ENCODE measurements at places on chromosomes 2 and 18.
A peak's percentile ranks its signal among the peaks of the same experiment; 100 is the strongest.

DNA sequence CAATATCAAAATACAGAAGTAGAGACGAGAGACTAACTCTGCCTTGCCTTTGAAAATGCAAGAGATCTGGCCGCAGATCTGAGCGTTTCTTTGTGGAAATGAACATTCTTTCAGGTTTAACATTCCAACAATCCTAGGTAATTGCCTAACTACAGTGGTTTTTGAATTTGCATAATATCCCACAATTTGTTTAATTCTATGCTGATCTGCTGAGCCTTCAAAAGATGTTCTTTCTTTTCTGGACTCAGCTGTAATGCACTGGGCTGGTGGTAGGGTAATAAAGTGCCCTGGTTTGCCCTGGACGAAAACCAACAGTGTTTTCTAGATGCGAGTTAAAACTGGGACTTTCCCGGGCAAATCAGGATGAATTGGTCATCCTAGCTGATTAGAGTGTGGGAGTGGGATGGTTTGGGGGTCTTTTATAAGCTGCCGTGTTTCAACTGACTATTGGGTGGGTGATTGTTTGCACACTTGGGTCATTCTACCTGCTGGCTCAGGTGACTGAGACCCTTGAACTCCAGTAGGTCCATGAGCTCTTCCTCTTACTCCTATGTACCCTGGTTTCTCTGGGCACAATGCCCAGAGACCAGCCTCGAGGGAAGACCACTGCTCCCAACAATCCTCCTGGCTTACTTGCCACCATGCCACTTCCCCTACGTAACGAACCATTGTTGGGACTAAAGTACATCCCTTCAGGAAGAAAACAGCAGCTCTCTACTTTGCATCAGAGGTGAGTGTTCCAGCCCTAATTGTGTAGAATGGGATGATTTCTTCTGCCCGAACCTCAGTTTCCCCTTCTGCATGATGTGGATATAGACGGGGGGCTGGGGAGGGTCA, 3.4 kb upstream of the PAX8 start:
- no peak for DNase-seq

DNA sequence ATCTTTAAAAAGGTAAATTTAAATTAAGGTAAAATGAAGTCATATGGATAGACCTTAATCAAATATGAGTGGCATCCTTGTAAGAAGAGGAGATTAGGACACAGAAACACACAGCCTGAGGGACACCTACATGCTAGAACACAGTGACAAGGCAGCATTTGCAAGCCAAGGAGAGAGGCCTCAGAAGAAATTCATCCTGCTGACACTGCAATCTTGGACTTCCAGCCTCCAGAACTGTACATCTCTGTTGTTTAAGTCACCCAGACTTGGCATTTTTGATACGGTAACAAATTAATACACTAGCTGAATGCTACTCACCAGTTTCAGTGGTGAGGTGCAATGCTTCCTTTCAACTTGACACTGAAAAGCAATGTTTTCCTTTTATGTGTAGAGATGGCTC, 305.0 kb downstream of the TDRD15 start:
- no peak for DNase-seq

DNA sequence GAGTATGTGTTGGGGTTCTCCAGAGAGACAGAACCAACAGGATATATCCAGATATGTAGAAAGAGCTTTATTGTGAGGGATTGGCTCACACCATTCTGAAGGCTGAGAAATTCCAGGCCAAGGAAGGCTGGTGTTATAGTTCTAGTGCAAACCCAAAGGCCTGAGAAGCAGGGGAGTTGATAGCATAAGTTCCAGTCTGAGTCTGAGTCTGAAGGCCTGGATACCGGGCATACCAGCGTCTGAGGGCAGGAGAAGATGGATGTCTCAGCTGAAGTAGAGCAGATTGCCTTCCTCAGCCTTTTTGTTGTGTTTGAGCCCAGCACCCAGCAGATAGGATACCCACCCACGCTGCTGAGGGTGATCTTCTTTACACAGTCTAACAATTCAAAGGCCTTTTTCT, 211.7 kb upstream of the RASGRP3 start:
- no peak for DNase-seq

GRCh38 chr2:237533668-237534161, 32.7 kb upstream of the PRLH start:
- no peak for DNase-seq

GRCh38 chr2:61288070-61288841, 126.3 kb downstream of the C2orf74 start:
- no peak for DNase-seq

DNA sequence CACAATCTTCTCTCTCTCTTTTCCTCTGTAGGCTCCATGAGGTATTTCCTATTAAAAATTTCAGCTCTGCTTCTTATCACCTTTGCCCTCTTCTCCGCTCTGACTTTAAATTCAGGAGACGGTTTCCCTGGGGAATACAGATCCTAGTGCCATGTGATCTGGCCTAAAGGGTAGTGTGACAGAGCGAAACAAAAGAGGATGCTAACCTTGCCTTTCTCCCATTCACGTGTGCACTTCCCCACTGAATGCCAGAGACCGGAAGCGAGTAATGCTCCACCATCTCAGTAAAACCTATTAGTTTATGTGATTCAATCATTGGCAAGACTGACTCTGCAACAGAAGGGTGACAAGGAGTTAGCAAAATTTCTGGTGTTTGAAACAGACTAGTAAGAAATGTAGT, 358.3 kb downstream of the ZNF521 start:
- DNase-seq = no peak

- no peak for DNase-seq
Measured at GRCh38 chr2:44719562-44719961, 221.9 kb upstream of the SIX3 start.

GRCh38 chr2:117859532-117859911, 45.0 kb downstream of the DDX18 start:
- DNase-seq = no peak

DNA sequence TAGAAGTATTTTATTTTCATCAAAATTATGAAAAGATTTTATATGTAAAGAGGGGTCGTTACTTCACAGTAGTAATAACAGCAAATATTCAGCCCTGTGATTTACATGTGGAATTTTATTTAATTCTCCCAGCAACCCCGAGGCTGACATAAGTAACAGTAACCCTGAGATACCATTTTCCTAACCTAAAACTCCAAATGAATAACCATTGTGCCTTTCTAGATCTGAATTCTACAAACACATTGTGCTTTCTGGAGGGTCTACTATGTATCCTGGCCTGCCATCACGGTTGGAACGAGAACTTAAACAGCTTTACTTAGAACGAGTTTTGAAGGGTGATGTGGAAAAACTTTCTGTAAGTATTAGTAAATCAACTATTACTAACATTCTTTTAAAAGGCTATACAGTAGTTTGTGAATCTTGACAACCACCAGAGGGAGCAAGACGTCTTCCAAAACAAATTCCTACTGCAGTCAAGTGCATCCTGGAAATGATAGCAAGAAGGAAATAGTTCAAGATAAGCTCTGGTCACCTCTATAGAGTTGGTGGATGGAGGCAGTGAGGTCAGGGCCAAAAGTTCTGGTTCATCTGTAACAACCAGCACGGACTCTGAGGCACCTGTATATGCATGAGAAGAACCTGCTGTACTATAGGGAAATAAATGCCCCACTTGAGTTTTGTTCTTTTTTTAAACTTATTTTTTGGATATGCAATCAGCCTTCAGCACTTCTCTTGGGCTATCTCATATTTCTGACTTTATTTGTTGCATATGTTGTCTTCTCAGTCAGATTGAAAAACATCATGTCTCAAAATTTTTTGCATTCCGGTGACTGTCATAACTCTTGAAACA, 37.4 kb downstream of the ACTR2 start:
- DNase-seq = no peak

DNA sequence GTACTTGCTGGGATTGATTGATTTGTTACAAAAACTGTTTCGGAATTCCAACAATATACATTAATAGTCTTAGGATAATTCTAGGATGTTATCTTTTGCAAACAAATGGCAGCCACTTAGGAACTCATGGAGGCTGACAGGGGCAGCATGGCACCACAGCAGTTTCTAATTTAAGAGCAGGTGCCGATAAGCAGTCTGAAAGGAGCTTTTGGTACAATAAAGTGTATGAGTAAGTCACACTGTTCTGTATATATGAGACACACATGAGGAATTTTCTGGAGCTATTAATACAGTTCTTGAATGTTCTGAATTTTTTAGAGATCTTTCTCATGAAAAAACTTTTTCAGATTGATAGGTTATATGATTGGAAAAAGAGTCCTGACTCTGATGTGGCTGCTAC, 52.2 kb downstream of the EIF5B start:
- no peak for DNase-seq

DNA sequence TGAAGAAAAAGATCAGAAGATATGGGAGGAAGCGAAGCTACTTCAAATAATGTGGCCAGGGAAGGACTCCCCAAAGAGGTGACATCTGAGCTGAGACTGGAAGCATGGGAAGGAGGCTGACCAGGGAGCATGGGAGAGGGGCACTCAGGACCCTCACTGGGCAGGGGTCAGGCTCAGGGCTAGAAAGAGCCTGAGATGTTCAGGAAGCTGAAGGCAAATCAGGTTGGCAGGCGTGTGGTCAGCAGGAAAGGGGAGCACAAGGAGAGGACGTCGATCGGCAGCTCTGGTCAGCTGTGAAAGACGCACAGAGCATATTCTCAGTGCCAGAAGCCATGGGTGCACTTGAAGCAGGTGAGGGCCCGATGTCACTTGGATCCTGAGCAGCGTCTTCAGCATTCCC, 38.2 kb upstream of the KLHL29 start:
- no peak for DNase-seq

DNA sequence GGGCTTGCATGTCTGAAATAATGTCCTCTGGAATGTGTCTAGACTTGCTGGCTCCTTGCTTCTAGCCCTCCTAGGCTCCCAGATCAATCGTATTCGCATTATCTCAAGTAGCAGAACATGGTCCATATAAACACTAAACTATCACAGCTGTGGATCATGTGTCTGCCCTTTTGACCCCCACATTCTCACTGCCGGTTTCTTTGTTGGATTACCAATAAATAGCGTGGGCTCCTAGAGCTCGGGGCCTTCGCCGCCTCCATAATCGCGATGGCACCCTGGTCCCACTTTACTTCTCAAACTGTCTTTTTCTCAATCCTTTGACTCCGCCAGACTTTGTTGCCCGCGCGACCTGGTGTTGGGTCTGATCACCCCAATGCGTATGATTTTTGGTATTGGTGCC, 6.3 kb upstream of the SCYGR8 start:
- no peak for DNase-seq

DNA sequence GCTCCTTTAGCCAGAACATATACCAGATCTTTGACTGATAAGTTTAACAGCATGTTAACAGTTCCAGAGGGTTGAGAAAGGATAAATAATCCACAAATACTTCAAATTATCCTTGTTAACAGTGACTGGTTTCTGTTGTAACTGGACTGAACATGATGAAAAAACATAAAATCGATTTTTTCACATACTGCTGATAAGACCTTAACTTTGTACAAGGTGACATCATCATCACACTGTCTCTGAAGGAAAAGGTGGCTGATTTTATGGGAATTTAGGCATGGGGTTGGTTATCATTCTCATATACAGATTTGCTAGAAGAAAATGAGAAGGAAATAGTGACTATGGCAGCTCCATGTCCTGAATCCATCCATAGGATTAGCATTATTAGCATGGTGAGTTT, 36.1 kb downstream of the OTX1 start:
- no peak for DNase-seq

DNA sequence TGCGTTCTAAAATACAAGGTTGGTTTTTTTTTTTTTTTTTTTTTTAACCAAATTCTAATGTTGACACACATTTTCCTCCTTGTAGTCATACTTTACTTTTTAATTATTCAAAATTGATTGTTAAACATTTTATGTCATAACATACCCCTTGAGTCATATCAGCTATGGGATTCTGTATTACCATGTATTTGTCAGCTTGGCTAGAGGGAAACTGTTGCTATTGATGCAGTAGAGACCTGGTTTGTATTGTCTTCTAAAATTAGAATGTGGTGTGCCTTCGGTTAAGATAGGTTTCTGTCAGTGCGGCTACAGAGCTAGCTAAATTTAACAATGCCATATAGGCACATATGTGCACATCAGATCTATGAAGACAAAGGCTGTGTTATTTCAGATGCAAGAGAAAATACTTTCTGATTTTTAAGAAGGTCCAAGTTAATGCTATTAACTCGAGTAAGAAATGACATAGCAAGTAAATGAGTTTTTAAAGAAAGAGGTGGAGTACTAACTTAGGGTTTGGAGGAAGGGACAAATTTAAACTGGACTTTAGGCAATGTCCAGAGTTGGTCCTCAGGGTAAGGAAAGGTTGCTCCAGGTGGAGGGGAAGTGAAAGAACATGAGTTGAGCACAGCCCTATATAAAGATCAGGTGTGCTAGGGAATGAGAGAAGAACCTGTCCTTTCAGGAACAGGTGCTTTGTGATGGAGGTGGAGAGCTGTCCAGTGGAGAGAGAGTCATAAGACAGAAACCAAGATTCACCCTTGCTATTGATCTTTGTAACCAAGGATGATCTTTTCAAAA, 152.3 kb downstream of the PRPF40A start:
- no peak for DNase-seq

DNA sequence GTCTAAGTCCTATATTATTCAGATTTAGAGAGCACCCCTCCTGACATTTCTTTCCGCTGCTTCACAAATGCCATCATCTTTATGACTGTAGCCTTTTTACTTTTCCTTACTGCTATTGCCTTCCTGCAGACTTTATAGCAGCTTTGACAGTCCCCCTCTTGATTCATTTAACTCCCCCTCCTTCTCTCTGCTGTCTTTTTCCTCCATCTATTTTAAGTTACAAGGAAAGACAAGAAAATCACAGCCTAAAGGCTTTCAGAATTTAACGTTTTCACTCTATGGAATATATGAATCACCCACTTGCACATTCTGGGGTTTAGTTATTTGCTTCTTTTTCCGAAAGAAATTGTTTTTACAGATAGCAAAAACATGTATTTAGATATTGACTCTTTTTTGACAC, 183.4 kb upstream of the SETBP1 start:
- no peak for DNase-seq

- DNase-seq = no peak
Measured at GRCh38 chr2:66862885-66863650, 428.1 kb downstream of the MEIS1 start.

DNA sequence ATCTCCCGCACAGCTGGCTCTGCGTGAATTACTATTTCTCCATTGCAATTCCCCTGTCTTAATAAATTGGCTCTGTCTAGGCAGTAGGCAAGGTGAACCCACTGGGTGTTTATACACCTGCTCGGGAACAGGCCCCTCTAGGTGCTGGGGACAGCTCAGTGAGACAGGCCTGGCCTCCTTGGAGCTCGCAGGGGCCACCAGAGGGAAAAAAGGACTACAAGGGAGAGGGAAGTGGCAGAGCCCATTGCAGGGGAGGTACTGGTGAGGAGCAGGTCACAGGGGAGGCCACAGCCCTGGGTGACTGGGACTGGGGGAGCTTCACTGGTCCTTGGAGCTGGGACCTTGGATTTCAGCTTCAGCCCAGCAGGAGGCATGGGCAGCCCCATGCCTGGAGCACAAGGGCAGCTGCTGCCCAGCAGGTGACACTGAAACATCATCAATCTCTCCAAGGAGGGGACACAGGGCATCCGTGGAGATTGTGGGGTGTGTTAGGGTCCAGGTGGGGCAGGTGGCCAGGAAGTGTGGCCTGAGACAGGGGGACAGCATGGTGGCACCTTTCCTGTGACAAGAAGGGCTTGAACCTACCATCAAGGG, 31.2 kb downstream of the NGEF start:
- no peak for DNase-seq

- DNase-seq = no peak
Measured at GRCh38 chr18:61198486-61198885, 134.7 kb upstream of the CDH20 start.

- DNase-seq = peak; percentile 5
Measured at GRCh38 chr2:85989288-85989865, 100.6 kb upstream of the ST3GAL5 start.

All from H9 (cell line).